Cortex of kidney (tissue), 1 donor: ENCODE measurements at places on chromosomes 6 and 20.

- DNase-seq, result no peak
Observed at GRCh38 chr20:19205981-19206396, 6.5 kb upstream of the SLC24A3 start.

DNA sequence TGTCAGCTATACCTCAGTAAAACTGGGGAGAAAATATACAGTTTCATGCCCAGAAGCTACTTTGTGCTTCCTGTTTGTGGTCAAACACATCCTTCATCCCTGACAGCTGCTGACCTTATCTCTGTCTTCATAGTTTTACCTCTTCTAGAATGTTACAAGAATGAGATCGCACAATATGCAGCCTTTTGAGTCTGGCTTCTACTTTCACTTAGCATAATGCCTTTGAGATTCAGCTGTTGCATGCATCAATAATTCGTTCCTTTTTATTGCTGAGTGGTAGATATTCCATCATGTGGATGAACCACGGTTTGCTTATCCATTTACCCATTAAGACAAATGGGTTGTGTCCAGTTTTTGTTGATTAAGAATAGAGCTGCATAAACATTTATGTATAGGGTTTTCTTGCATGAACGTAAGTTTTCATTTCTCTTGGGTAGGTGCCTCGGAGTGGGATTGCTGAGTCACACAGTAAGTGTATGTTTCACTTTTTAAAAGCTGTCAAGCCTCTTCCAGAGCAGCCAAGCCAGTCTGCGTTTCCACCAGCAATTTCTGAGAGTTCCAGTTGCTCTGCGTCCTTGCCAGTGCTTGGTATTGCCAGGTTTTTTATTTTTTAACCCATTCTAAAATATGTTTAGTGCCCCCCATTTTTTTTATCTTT is 86.6 kb upstream of the PAX1 start:
- DNase-seq, result no peak

GRCh38 chr20:13515796-13516558 is 122.8 kb downstream of the TASP1 start:
- no peak for DNase-seq

DNA sequence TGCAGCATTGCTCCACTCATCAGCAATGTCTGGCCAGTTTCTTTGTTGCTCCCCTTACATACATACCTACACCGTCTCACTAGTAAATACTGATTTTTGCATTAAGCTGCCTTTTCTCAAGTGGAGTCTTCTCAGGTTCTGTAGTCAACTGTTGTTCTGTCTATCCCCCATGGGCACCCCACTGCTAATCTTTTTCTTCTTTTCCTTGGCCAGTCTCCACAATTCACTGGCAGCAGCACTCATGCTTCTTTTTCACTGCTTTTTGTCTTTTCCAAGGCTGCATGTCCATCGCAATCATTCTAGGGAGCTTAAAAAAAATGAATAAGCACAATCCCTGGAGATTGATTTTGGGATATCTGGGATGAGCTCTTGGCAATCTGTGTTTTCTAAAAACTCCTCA is 10.3 kb upstream of the ERVFRD-1 start:
- no peak for DNase-seq

DNA sequence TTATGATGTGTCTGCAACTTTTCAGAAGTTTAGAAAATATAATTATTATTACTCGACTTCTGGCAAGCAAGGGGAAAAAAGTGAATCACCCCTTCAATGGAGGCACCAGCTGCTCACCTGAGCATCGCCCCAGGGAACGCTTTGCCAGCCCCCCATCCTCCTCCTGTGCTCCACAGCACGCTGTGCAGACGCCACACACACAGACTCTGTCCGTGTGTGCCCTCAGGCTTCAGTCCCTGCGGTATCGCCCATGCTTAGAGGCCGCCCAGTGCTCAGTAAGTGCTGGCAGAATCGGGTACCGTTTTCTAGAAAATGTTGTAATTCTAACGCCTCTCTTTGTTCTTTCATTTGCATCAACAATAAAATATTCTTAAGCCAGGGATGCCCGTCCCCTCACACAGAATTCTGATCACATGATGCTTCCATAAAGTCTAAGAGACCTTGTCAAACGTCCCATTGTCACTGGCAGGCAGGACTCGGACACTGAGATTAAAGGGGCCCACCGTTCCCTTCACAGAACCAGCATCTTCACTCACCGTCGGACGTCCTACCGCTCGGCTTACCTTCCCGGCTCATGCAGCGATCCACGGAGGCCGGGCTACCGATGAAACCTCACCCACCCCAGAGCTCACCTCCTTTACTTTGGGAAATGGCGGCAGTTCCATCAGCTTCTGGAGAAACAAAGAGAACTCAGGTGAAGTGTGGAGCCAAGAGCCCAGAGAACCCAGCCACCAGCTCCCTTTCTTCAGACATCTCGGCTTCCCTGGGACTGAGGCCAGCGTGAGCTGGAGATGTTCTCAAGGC is 105.5 kb downstream of the DLL1 start:
- DNase-seq, result no peak
